ENCODE measurements at places on chromosomes 1 and 21.

DNA sequence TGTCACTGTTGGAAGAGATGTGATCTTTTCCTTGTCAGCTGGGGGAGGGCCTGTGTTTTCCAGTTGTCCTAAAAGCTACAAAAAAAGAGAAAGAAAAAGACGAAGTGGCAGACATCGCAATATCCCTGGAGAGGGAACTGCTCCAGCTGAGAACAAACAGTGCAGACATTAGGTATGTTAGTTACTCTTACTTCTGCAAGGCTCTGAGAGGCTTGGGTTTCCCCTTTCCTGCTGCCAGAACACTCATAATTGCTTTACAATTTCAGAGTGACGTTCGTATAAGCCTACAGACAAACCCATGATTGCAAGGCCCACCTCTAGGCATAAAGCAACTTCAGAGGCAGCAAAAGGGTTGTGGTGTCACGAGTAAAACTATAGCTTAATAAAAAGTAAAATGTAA, 31.1 kb downstream of the CD160 start:
- DNase-seq, result peak; percentile 9

DNA sequence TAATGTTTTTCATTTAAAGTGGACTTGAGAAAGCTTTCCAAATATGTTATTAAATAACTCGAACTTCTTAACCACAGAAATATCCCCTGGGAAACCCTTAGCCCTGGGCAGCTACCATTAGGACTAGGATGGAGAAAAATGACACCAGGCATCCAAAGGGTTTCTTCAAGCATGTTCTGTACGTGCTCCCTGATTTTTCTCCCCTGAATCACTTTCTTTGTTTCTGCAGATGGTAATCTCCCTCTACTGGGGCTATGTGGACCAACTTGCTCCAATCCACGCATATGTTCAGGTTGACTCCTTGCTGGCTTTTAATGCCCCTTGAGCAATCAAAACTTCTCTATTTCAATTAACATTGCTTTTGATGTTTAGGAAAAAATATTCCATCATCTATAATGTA, 312.7 kb upstream of the C1orf87 start:
- peak; percentile 24 for DNase-seq

GRCh38 chr1:227317523-227318015, 723 bp downstream of the CDC42BPA start:
- DNase-seq, result peak; percentile 73

GRCh38 chr1:177355575-177355974, 184.8 kb downstream of the BRINP2 start:
- peak; percentile 22 for DNase-seq

- no peak for DNase-seq
Observed at GRCh38 chr1:182122256-182122912, 60.9 kb upstream of the ZNF648 start.

GRCh38 chr1:30804352-30804751, 46.8 kb upstream of the LAPTM5 start:
- no peak for DNase-seq

DNA sequence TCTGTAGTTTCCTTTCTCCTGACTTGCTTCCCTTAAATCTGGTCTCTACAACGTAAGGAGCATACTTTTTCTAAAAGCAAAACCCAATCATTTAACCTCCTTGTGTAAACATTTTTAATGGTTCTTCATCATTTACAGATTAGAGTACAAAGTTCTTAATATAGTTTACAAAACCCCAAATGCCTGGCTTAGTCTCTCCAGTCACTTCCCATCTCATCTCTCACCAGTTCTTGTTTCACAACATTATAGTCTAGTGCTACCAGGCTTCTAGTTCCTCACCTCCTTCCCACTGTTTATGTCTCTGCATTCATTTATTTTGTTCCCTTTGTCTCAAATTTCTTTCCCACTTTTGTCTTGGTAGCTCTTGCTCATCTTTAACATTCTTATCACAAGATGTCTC, 168.4 kb downstream of the FASLG start:
- no peak for DNase-seq

DNA sequence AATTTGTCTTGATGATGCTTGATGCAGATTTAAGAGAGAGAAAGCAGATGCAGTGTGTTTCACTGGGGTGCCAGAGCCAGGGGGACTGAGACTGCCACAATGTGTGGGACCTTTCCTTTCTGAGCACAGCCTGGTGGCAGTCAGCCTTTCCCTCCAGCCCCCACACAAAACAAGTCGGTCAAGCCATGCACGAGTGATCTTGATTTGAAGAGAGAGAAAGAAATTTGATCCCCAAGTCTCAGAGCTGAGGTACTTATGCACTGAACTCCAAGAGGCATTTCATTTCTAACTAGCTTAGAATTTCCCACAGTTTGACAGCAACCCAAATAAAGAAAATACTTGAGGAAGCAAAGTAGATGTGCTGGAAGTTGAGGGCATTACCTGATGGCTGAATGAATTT, 193.8 kb downstream of the ST6GALNAC3 start:
- DNase-seq, result peak; percentile 10
